ENCODE measurements at places on chromosomes 5 and 9.

GRCh38 chr5:19258686-19259085 lies 729.3 kb downstream of the CDH18 start:
- no peak for DNase-seq

- DNase-seq: no peak
These were observed 198.9 kb downstream of the NXNL2 start for GRCh38 chr9:88733651-88734421.

- no peak for DNase-seq
These were observed 210.3 kb downstream of the ACTL7B start for GRCh38 chr9:108645520-108645919.

- DNase-seq: no peak
These were observed 409.3 kb upstream of the SLC24A2 start for GRCh38 chr9:20197976-20198685.

GRCh38 chr9:131628459-131629225 lies 83.3 kb downstream of the PRRT1B start:
- no peak for DNase-seq

GRCh38 chr5:42301349-42301748 lies 121.9 kb upstream of the GHR start:
- no peak for DNase-seq

DNA sequence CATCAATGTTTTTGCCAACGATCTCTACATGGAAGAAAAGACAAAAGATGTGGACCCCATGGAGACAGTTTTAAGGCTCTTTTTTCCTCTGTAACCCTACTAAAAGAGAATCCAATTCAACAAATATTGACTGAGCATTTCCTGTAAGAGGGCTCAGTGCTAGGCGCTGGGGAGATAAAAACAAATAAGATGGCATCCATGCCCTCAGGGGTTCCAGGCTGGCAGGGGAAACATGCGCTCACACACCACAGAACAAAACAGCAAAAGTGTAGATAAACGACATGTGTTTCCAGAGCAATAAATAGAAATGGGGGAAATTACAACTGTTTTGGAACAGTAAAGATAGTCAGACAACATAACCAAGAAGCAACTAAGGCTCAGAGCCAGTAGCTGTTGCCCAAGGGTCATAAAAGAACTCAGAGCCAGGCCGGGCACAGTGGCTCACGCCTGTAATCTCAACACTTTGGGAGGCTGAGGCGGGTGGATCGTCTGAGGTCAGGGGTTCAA lies 25.2 kb downstream of the ZNF608 start:
- DNase-seq: no peak
